NCI-H2081 treated with DMSO at 0.1 percent for 48 hours (cell line): ENCODE measurements at places on chromosomes 16 and 17.

DNA sequence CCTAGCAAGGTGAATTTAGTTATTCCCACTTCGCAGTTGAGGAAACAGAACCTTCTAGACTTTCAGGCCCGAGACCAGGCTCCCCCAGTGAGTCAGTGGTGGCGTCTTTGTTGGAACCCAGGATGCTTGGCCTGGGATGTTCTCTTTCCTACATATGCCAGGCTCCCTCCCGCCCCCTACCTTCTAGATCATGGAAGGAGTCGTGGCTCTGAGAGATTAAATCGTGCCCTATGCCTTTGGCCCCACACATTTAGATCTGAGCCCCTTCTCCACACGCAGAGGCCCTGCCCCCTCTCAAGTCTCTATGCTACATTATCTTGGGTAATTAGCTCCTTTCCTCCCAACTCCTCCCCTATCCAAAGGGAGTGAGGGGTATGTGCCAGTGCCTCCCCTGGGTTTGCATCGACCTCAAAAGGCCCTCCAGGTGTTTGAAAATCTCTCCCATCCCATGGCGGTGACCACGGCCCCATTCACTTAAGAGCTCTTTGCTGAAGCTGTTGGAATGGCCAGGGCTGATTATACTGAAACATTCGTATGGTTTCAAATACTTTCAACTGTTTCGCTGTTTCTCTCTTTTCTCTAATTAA lies 3.0 kb downstream of the NGFR start:
- no peak for DNase-seq

DNA sequence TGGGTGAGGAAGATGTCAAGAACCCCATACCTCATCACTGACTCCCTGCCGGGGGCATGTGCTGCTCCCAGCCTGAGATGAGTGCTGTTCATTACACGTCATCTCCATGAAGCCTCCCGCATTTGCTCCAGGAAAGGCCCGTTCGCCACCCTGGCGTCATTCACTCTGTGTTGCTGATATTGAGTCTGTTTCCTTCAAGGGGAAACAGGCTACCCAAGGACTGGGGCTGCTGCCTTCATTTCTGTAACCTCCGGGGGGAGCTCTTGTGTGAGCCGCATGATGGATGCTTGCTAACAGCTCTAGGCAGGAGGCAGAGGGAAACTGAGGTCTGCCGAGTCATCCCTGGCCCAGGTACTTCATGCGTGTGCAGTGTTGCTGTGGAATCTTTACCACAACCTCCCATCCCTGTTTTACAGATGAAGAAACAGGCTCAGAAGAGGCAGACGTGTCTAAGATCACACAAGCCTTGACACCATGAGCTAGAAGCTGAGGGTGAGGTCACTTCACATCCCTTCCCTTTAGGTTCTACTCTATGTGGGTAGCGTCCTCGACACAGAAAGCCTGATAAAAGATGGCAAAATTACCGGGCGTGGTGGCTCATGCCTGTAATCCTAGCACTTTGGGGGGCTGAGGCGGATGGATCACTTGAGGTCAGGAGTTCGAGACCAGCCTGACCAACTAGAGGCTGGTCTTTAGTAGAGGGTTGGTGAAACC lies 3.5 kb upstream of the ARMC5 start:
- no peak for DNase-seq

- DNase-seq: no peak
Observed at GRCh38 chr16:74465281-74465680, 44.0 kb upstream of the CLEC18B start.

DNA sequence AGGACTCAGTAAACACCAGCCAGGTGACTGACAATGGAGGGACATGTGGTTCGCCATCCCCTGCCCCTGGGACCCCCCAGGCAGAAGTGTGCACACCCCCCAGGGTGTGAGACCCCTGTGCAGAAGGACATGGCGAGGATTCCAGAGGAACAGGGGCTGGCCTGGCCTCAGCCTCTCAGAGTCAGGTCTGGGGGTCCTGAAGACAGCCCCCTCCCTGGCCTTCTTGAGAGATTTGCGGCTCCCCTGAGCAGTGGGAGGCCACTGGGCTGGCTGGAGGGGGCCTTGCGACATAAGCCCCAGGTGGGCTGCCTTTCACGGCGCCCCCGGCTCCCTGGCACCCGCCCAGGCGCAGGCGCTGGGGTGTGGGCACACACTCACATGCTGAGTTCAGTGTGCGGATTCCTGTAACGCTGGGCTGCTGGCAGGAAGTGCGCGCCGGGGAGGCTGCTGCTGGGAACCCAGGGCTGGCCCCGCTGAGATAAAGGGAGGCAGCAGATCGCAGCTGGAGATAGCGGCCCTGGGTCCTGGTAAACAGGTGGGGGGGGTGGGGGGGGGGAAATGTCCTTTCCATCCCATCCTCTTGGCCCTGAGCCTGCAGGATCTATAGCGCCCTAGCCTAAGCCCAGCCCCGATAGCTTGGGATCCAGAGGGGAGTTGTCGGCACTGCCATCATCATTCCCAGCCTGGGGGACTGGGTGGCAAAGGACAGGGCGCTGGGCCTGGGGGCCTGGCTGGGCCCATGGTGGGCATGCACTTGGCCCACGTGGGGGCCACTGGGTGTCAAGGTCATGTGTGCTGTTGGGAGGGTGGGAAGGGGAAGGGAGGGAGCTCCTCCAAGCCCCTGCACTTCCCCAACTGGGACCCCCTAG lies 27.1 kb downstream of the TMEM235 start:
- no peak for DNase-seq
